ENCODE measurements at places on chromosomes 3 and 15.

DNA sequence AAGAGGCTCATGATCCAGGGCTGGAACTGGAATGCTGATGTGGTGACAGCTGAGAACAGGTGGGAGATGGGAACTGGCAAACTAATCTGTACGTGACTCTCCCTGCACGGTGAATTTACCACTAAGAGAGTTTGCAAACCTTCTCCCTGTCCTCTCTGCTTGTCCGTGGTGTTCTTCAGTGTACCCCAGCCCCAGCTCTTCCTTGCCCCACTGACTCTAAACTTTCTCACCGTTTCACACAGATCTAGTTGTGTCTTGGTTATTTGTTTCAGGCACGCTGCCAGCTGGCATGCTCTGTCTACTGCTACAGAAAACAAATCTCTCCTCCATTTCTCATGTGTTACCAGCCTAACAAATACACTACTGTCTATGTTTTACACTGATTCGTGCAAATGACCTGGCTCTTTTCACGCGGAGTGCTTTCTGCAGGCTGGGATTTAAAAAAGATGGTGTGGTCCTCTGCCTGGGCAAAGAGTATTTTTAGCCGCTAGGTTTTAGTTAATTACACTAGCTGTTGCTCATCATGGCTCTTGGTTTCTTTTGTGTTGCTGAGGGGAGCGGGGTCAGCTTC, 192.7 kb upstream of the LRIG1 start:
- DNase-seq = peak; percentile 25

DNA sequence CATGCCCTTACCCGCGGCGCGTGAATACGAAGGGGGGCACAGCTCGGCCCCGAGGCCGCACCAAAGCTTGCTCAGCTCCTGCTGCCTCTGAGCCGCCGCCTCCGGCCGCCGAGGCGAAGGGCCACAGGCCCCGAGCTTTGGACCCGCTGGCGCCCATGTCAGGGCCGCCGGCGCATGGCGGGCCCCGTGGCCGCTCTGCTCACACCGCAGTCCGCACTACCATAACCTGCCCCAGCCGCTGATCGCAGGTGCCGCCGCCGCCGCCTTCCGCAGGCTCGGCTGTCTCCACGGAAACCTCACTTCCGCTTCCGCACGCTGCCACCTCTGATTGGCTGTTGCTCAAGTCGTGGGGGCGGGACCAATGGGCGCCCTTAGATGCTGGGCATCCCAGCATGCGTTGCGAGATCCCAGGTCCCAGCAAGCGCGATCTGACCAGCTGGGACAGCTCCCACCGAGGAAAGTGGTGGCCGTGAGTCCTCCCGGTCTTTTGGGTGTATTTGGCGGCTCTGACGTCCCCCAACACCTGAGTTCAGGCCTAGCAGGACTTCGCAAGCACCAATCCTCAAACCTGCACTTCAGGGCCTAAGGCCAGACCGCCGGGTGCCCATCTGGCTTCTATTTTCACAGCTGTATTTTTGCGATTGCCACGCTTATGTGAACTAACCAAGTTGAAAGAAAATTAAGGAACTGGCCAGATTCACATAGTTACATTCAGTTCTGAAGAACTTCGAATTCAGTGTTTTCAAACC, at the start of gene TUSC2:
Gene TUSC2 (minus strand): TSS at position 281 of the 749 bp plus-strand sequence. CDS start 124 bp downstream, at position 157.
- DNase-seq = peak; percentile 97

GRCh38 chr3:149771652-149772271, 19.5 kb upstream of the COMMD2 start:
- DNase-seq = no peak

DNA sequence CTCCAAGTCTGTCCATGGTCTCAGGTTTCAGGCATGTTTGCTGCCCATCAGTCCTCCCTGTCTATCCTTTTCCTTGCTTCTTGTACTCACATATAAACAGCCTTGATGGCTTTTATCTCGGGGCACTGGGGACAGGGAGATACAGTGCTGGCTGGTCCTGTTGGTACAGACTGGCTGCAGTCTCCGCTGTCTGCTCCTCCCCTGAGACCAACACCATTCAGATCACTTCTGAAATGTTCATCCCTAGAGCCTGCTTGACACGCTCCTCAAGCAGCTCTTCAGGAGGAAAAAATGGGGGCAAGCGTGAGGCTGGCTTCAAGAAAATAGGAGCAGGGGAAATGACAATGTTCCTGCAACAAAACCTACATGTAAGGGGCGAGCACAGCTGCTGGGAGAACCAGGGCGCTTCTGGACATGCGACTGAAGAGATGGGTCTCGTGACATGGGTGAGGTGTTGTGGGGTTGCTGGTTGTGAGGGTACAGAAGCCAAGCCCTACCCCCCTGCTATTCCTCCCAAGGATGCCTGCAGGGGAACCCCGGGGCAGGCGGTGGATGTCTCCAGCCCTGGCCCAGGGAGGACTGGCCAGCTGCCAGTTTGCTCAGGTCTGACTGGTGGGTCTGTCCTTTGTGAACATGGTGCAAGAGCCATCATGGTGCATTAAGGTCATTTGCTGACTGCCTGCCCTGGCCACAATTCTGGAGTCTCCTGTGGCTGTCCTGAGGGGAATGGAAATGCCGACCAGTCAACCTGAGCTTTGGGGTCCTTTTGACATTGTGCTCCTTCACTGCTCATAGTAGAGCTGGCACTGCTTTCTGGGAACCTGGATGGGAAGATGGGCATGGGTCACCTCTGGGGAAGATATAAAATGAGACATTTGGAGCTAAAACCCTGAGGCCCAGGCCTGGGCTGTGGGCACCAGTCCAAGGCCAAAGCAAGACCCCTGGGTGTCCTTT, 40.1 kb downstream of the KY start:
- DNase-seq = no peak

- no peak for DNase-seq
Measured at GRCh38 chr3:150755902-150756301, 7.1 kb downstream of the SIAH2 start.

DNA sequence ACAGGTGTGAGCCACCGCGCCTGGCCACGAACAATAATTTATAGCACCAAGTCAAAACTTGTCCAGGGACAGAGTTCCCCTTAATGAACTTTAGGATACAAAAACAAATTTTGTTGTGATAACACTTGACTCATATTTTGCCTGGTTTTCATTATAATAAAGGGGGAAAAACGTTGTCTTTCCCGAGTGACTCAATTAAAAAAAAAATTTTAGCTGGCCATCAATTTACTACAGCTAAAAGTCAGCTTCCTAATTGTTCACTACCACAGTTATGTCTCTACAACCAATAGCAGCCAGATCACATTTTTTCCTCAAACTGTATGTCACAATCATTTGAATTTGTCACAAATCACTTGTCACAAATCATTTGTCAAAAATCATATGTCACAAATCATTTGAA, 116.0 kb downstream of the P3H2 start:
- no peak for DNase-seq

DNA sequence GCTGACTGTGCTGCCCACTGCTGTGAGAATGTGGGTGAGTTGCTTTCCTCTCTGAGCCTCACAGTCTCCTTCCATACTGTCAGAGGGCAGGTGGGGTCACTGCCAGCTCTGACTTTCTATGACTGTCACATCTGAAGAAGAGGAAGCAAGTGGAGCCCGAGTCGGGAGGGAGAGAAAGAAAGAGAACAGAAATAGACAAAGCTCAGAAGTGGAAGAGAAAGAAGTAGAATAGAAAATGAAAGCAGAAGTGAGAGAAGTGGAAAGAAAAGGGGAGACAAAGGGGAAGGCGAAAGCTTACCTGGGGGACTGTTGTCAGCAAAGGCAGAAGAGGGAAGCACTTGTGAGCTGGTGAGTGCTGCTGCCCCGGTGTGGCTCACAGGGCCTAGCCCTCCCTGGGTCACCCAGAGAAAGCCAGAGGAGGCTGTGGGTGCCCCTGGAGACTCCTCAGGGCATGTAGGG, 57.9 kb downstream of the EPHB1 start:
- DNase-seq = no peak

DNA sequence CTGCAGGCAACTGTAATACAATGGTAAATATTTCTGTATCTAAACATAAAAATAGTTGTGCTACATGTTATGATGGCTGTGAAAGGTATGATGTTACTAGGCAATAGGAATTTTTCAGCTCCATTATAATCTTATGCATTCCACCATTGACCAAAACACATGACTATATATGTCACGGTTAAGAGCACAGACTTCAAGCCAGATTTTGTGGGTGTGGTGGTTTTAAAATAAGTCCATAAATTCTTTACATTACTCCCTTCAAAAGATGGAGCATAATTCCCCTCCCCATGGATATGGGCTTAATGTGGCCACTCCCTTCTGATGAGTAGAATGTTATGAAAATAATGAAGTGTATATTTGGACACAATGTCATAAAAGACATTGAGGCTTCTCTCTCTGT, 88.4 kb upstream of the TBC1D5 start:
- no peak for DNase-seq

- DNase-seq = no peak
Measured at GRCh38 chr3:170128259-170128976, 53.1 kb downstream of the PHC3 start.

GRCh38 chr3:43162230-43163084, 56.6 kb upstream of the POMGNT2 start:
- no peak for DNase-seq

DNA sequence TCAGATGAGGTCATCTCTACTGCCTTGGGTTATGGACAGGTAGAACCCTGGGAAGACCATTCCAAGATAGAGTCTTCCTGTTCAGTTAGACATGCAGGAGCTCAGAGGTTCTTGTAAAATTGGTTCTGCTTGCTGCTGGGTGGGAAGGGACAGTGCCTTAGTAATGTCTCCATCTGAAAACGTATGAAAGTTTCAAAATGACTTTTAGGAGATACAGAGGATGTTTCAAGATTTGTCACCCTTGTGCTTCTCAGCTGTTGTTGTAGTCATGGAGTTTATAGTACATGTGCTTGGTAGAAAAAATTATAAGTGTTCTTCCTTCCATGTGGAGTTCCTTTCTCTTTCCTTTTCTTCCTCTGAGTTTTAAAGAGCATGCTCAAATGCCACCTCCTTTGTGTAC, 885.2 kb upstream of the CFAP20DC start:
- no peak for DNase-seq

DNA sequence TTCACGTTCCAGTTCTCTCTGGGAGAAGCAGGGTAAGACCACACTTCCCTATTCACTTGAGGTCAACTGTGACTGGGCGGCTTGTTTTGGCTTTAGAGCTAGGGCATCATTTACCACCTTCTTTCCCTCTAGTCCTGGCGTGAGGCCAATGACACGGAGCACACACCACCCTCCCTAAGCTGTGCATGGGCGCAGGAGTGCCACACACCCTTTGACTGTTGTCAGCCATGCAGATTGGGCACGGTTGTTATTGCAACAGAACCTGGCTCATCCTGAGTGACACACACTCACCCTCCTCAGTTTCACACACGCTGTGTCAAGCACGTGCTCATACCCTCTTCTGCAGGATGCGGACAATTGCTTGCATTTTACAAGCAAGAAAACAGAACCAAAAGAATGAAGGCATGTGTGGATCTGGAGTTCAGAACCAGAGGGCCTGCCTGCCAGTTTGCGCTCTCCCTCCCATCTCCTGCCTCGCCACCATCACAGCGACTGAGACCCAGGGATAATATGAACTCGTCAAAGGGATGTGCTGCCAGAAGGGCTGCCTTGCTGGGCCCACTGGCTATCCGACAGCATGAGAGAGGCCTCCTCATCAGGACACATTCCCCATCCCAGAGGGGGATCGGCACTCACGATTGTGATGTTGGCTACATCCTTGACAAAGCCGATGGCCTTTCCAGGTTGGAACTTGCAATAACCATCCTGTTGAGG, 17.6 kb downstream of the CTSH start:
- DNase-seq = no peak

GRCh38 chr15:75763137-75763611, 50.5 kb upstream of the CSPG4 start:
- no peak for DNase-seq

GRCh38 chr15:61182946-61183345, 46.2 kb downstream of the RORA start:
- no peak for DNase-seq

GRCh38 chr15:85646538-85647091, 148.1 kb downstream of the KLHL25 start:
- DNase-seq = no peak

- DNase-seq = no peak
Measured at GRCh38 chr3:132916096-132916495, 122.1 kb upstream of the TMEM108 start.

DNA sequence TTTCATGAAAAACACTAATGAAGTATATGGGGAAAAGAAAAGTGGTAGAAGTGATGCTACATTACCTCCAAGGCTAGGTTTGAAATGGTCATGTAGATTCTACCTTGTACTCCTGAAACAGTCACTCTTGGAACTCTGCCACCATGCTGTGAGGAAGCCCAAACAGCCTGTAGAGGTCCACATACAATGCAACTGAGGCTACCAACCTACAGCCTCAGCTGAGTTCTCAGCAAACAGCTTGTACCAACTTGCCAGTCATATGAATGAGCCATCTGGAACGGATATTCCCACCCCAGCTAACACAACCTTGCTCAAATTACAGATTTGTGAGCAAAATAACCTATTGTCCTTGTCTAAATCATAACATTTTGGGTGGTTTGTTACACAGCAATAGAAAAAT, 193.5 kb downstream of the ULK4 start:
- DNase-seq = no peak

DNA sequence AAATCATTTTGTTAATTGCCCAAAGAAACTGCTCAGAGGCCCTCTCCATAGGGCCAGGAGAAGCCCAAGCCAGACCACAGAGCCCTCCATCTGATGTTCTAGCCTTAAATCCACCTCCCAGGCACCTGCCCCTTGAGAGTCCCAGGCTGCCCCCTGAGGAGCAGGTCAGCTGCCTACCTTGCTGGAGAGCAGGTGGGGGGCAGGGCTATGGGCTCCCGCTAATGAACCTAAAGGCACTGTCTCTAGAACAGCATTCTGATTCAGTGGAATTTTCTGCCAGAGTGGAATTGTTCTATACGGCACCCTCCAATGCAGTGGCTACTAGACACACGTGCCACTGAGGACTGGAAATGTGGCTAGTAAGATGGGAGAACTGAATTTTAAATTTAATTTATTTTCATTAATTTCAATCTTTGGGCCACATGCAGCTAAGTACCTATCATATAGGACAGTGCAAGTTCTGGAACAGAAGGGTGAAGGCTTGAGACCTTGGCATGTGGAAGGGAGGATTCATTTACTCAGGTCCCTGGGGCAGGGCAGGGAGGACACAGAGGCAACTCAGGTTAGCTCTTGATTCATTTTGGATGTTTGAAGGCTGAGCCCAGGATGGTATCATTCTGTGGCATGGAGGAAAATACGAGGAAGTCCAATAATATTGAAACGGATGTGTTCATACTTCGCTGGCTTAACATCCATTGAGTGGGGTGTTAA, 11.4 kb downstream of the AMOTL2 start:
- DNase-seq = no peak

All from left ventricle myocardium inferior (tissue), 1 donor.